ENCODE measurements at places on chromosomes 5 and 9.

- DNase-seq, result no peak
Observed at GRCh38 chr5:120848883-120849282, 384.8 kb downstream of the PRR16 start.

GRCh38 chr9:117218951-117219350 is 195.9 kb downstream of the ASTN2 start:
- DNase-seq, result no peak

- DNase-seq, result no peak
Observed at GRCh38 chr5:150443242-150444075, 6.1 kb downstream of the RPS14 start.

GRCh38 chr9:16031971-16032370 is 479.1 kb downstream of the CCDC171 start:
- DNase-seq, result no peak
